Activated CD8-positive, alpha-beta T cell treated with anti-CD3 and anti-CD28 coated beads, Interleukin-2, amount 10 ng/mL, durations not matched to agents 7 days and 5 days (primary cell): ENCODE measurements at places on chromosomes 1 and 21.

- peak; percentile 24 for DNase-seq
- peak overlapping the region; percentile 62 for H3K4me3 ChIP-seq
- H3K36me3 ChIP-seq: no peaks in the 10 kb centered on the region
- peaks cover 5% of the 10 kb centered on the region for H3K4me1 ChIP-seq
These were observed 1.0 kb downstream of the ST6GALNAC5 start for GRCh38 chr1:76868154-76868882.

DNA sequence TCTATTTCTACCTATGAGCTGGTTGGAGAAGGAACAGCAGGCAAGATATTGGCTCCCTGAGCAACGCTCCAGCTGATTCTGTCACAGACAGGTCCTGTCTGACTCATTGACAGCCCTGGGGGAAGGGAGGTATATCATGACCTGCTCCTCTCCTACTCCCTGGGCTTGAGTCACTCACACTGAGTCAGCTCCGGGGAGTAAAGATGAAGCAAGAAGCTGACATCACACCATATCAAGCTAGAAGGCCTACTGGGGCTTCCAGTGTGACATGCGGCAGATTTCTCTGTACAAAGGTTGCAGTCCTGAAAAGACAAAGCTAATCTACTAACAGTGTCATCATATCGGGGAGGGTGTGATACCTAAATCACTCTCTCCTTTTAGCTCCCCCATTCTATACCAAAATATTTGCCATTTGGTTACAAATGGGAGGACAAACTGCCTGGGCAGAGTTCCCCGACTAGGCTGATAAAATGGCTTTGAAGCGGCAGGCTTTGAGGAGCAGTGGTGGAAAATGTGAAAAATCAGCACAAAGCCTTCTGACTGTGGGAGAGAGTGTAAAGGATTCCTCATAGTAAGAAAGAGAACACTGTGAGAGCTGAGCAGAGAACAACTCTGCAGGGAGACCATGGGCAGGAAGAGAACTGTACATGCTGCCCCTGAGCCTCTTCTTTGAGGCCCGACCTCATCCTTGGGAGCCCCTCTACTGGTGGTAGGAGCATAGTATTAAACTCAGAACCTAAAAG, 15.5 kb downstream of the PI4KB start:
- peaks cover 51% of the 10 kb centered on the region for H3K36me3 ChIP-seq
- H3K27me3 ChIP-seq: no peaks in the 10 kb centered on the region
- DNase-seq: peak; percentile 61

- H3K27me3 ChIP-seq: no peaks in the 10 kb centered on the region
- peaks cover 26% of the 10 kb centered on the region for H3K4me1 ChIP-seq
- peak; percentile 29 for DNase-seq
- H3K27ac ChIP-seq: peak overlapping the region; percentile 99
- H3K36me3 ChIP-seq: peaks cover 63% of the 10 kb centered on the region
- H3K4me3 ChIP-seq: peak overlapping the region; percentile 99
These were observed 478 bp downstream of the RIT1 start for GRCh38 chr1:155910621-155911121.

DNA sequence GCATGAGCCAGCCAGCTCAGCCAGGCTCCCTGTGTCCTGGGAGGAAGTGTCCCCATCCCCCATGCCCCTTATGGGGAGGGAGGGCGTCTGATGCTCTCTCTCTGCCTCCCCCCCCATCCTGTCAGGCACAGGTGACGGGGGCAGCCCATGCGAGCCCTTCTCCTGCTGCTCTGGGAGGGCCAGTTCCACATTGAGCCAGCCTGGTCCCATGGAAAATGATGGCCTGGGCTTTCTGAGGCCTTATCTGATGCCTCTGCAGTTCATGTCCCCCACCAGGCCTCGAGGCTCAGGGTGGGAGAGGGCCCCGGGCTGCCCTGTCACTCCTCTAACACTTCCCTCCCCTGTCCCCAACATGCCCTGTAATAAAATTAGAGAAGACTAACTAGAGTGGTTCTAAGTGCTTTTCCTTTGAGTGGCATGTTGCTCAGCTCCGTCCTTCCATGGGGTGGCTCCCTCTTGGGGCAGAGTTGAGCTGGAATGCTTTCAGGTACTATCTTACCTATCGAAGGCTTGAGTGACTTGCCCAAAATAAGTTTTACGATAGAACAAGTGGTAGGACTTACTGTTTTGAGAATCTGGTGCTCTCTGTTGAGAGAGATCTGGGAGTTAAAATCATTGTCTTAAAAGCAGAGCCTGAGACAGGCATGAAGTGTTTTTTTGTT, 1.8 kb upstream of the MTFR1L start:
- no peak for DNase-seq
- H3K4me3 ChIP-seq: peak overlapping the region; percentile 89
- peak overlapping the region; percentile 91 for H3K27ac ChIP-seq
- H3K36me3 ChIP-seq: peaks cover 6% of the 10 kb centered on the region

DNA sequence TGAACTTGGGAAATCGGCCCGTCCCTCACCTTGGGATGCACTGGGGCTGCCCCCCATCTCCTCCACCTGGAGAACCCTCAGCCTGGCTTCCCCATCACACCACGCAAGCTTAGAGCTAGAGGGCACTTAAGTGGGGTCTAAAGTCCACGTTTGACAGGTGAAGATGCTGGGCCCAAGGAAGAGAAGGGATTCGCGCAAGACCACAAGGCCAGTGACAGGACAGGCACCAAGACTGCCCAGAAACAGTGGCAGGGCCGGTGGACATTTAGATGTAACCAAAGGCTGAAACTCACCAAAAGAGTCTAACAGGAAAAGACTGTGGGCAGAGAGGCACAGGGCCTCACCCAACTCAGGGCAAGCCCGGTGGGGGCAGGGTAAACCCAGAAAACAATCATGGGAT, 130.8 kb upstream of the EDN2 start:
- peaks cover 13% of the 10 kb centered on the region for H3K4me1 ChIP-seq
- peak overlapping the region; percentile 76 for H3K27ac ChIP-seq
- no peak for DNase-seq
- H3K4me3 ChIP-seq: no peak overlapping the region
- H3K27me3 ChIP-seq: no peaks in the 10 kb centered on the region

GRCh38 chr1:159957824-159958268, 3.8 kb upstream of the SLAMF9 start:
- no peaks in the 10 kb centered on the region for H3K4me1 ChIP-seq
- no peak overlapping the region for H3K27ac ChIP-seq
- peaks cover 33% of the 10 kb centered on the region for H3K27me3 ChIP-seq
- no peak overlapping the region for H3K4me3 ChIP-seq
- no peaks in the 10 kb centered on the region for H3K36me3 ChIP-seq

DNA sequence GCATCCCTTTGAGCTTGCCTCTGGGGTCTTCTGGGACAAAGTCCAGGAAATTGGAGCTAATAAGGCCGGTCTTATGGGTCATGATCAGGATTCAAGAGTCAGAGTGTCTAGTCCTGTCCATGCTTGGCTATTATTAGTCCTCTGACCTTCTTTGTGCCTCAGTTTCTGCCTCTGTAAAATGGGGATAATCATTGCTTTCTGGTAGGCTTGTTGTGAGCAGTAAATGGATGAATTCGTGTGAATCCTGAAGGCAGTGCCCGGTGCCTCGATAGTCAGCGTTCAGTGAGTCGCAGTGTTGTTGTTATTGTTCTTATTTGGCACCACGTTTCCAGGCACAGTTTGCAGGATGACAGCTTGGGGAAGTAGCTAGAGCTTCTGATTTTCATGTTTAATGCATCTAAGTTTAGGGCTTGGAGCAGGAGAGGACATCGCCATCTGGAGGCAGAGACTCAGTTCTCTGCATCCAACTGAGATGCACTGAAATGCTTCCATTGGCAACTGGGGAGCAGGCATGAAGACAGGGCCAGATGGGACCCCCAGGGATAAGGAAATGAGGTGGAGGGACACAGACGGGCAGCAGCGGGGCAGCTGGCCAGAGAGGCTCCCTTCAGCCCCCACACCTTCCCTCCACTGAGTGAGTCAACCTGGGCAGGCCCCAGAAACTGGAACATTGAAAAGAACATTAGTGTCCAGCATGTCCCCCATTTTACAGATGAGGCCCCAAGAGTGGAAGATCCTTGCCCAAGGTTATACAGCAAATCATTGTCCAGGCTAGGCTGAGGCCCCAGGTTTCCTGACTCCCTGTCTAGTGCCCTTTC, 160.3 kb downstream of the PTPRU start:
- H3K4me3 ChIP-seq: no peak overlapping the region
- no peaks in the 10 kb centered on the region for H3K36me3 ChIP-seq
- no peaks in the 10 kb centered on the region for H3K27me3 ChIP-seq

GRCh38 chr1:46081619-46082018, 50.8 kb downstream of the PIK3R3 start:
- DNase-seq: no peak
- peaks cover 6% of the 10 kb centered on the region for H3K27me3 ChIP-seq
- H3K4me1 ChIP-seq: no peaks in the 10 kb centered on the region
- H3K4me3 ChIP-seq: no peak overlapping the region
- H3K27ac ChIP-seq: no peak overlapping the region

- H3K27ac ChIP-seq: peak overlapping the region; percentile 77
- H3K4me1 ChIP-seq: peaks cover 30% of the 10 kb centered on the region
- H3K27me3 ChIP-seq: no peaks in the 10 kb centered on the region
- peaks cover 4% of the 10 kb centered on the region for H3K36me3 ChIP-seq
- peak; percentile 22 for DNase-seq
These were observed 55.3 kb upstream of the RCC1 start for GRCh38 chr1:28450561-28450960.

DNA sequence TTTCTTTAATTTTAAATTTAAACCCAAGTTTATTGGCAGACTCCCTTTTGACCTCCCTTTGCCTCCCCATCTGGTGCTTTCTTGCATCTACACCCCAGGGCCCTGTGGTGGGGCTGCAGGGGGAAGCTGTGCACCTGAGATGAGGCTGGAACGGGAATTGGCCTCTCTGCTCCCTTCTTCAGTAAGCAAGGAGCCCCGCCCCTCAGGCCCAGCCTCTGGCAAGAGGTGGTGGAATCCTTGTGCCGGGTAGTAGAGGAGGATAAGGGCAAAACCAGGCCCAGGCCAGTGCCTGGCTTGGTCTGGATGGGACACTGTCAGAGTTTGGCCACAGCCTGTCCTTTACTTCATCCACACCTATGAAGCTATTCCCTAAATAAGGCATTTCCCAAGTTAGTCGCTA, 25.1 kb downstream of the ATP8B2 start:
- peaks cover 33% of the 10 kb centered on the region for H3K4me1 ChIP-seq
- peaks cover 23% of the 10 kb centered on the region for H3K27me3 ChIP-seq
- H3K36me3 ChIP-seq: peaks cover 38% of the 10 kb centered on the region
- H3K27ac ChIP-seq: no peak overlapping the region
- no peak for DNase-seq

- H3K27ac ChIP-seq: no peak overlapping the region
- no peak overlapping the region for H3K4me3 ChIP-seq
- no peak for DNase-seq
- no peaks in the 10 kb centered on the region for H3K36me3 ChIP-seq
- no peaks in the 10 kb centered on the region for H3K27me3 ChIP-seq
These were observed 162.9 kb upstream of the PDE4B start for GRCh38 chr1:65629788-65630187.

DNA sequence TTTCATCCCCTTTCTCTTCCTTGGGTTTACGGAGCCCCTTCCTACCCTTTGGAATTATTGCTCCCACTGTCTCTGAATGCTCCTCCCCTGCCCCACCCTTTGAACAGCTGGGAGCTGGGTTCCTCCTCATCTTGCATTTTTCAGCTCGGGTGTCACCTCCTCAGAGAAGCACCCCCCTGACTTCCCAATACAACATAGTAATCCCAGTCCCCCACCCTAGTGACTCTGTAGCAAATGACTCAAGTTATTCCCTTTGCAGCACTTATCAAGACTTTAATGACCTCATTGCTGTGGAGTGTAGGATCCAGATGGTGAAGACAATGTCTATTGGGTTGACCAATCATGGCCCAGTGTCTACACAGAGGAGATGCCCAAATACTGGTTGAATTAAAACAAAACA, 8.9 kb upstream of the VWA5B1 start:
- peaks cover 36% of the 10 kb centered on the region for H3K27me3 ChIP-seq
- H3K4me1 ChIP-seq: no peaks in the 10 kb centered on the region
- H3K36me3 ChIP-seq: no peaks in the 10 kb centered on the region
- no peak overlapping the region for H3K4me3 ChIP-seq

DNA sequence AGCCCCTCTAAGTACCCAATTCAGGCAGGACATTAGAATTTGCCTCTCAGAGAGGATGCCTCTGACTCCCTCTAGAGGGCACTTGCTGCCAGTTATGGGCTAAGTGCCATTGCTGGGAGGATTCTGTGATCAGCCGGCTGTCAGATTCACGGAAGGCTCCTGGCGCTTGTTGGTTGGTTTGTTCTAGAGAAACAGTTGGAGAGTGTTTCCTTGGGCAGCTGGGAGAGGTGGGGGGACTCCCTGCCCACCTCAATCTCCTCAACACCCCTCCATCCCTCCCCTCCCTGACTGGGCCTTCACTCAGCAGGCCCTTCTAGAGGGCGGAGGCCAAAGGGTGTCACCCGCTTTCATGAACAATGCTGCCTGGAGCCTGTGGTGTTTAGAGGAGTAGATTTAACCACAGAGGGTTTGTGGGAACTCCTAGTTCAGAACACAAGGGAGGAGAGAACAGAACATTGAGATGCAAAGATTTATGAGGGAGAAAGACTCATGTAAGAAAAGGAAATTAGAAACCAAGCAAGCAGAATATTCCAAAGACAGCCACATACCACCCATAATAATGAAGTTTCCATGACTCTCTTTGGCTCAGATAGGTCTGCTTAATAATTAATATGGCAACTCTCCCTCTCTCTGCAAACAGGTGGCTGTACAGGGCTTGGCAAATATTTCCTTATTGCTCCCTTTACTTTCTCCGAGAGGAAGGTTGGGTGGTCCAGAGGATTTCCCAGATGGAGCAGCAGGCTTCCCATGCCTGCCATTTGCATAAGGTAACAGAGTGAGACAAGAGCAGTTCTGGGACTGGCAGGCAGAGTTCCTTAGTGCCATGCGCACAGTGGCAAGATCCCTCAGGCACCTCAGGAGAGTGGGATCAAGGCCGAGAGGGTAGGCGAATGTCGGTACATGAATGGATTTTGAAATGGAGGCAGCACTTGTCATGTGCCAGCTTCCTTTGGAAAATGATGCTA, 30.0 kb upstream of the ACP6 start:
- no peak overlapping the region for H3K27ac ChIP-seq
- peaks cover 38% of the 10 kb centered on the region for H3K27me3 ChIP-seq
- H3K4me1 ChIP-seq: peaks cover 10% of the 10 kb centered on the region

GRCh38 chr1:91747666-91748065, 138.3 kb downstream of the TGFBR3 start:
- no peak overlapping the region for H3K27ac ChIP-seq
- H3K4me1 ChIP-seq: peaks cover 11% of the 10 kb centered on the region
- H3K4me3 ChIP-seq: no peak overlapping the region
- no peak for DNase-seq
- no peaks in the 10 kb centered on the region for H3K27me3 ChIP-seq
- peaks cover 7% of the 10 kb centered on the region for H3K36me3 ChIP-seq

DNA sequence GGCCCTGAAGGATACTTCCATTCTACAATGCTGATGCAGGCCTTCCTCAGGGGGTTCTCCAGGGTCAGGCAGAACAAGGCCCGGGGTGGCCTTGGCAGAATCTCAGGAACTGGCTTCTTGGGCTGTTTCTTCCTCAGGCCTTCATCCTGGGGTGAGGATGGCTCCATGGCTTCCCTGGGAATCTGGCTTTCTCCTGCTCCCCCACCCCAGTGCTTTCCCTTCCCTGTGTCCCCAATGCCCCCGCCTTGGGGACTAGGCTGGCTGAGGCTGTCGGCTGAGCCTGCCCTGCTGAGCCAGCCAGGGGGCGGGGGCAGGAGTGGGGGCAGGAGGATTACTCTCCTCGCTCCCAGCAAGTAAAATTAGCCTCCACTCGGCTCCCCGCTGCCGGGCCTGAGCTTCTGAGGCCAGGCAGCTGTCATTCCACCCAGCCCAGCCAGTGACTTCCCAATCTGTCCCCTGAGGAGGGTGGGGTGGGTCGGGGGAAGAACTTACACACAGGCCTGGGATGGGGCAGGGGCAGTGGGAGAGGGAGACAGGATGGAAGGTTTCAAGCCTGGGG, at the start of gene CACNA1S:
CACNA1S (minus strand) TSS at position 254 of the 559 bp plus-strand sequence; CDS start at position 167, 87 bp downstream.
- H3K4me3 ChIP-seq: no peak within 1 kb of the TSS
- no peaks in the 10 kb centered on the region for H3K36me3 ChIP-seq
- no peak within 1 kb of the TSS for H3K27ac ChIP-seq
- H3K4me1 ChIP-seq: peaks cover 8% of the 10 kb centered on the region
